ENCODE measurements at places on chromosomes 3 and 15.

- DNase-seq, result no peak
Observed at GRCh38 chr15:62658498-62658897, 384.0 kb upstream of the TPM1 start.

GRCh38 chr3:152172460-152172859 is 96.3 kb upstream of the MBNL1 start:
- DNase-seq, result no peak

- DNase-seq, result no peak
Observed at GRCh38 chr3:103371411-103371810, 936.6 kb downstream of the ZPLD1 start.

- DNase-seq, result no peak
Observed at GRCh38 chr3:14698601-14699244, 23.8 kb downstream of the C3orf20 start.

- no peak for DNase-seq
Observed at GRCh38 chr3:126156468-126156867, 23.9 kb downstream of the ALDH1L1 start.

DNA sequence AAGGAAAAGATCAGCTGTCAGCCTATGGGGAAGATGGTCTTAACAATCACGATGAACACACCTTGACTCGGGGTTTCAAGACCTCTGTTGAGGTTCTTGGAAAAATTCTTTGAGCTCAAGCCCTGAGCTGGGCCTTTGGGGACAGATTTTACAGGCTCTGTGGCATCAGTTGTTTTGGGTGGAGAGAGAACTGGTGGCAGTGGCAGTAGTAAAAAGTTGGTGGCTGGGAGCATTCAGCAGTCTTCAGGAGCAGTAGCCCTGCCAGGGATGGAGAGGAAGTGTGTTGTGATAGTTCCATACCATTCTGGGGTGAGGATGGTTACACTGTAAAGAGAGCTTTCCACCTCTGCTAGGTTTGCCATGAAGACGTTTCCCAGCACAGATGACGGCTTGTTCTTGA is 4.9 kb upstream of the KY start:
- no peak for DNase-seq

- no peak for DNase-seq
Observed at GRCh38 chr3:27726240-27726639, 4.1 kb upstream of the EOMES start.

DNA sequence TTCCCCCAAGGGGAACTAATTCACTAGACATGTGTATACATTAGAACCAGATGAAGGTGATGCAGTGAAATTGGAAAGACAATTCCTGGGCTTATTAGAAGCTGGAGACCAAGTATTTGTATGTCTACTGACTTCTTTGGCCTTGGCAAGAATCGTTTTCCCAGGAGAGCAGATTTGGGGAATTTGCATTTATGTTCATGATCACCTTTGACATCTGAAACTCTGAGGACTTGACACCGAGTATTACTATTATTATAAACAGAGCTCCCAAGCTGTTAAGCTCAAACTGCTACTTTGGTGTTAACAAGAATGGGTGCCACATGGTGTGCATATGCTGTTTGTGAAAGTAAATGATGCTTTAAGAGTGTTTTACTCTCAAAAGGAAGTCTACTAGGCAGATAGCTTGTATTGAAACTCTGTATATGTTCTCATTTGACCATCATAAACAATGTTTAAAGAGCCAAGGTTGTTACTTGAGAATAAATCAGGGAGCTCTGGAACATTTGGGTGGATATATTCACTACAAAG is 519.8 kb upstream of the GOLIM4 start:
- DNase-seq, result no peak

DNA sequence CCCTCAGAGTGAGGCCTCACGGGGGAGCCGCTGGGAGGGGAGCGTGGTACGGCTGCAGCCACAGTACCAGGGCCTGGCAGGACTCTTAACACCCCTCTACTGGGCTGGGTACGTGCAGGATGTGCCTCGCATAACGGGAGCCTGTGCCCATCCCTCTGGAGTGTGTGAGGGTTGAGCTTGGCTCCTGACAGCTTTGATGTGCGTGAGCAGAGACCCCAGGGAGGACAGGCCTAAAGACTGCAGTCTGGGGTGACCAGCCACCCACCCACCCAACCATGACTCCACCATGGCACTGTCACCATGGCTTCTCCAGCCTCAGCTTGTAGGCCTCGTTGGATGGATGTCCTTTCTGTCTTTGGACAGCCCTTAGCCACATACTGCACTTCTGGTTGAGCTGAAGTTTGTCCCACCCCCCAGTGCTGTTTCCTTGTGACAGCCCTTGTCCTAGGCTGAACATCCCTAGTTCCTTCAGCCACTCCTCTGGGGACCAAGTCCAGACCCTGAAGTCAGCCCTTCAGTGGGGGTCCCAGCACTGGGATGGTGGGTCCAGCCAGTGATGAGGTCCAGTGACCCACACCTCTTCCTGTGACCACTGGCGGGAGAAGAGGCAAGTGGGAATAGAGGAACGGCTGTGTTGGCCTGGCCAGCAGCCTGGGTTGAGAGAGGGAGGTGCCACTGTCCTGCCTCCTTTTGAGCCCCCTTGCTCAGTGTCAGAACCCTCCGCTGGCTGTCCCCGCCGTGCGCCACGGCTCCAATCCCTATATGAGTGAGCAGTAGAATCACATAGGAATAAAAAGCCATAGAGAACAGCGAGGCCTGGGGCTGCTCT is 6.1 kb downstream of the GLYCTK start:
- no peak for DNase-seq

GRCh38 chr15:40226736-40227135 is 12.1 kb upstream of the PAK6 start:
- no peak for DNase-seq

DNA sequence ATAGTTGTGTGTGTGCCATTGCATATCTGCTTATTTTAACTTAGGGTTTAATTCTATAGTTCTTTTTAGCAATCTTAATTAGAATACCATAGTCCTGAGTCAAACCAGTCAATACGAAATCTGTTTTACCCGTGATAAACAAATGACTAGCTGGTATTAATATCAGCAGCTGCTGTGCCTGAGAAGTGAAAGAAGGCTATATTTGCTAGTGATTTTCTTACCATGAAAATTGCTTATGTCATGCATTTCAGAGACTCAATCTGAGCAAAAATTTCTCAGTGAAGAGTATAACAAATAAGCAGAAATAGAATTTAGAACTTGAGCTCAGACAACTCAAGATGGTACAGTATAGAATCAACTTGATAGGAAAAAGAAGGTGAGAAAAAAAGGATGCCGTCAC is 820.4 kb downstream of the NAALADL2 start:
- no peak for DNase-seq

DNA sequence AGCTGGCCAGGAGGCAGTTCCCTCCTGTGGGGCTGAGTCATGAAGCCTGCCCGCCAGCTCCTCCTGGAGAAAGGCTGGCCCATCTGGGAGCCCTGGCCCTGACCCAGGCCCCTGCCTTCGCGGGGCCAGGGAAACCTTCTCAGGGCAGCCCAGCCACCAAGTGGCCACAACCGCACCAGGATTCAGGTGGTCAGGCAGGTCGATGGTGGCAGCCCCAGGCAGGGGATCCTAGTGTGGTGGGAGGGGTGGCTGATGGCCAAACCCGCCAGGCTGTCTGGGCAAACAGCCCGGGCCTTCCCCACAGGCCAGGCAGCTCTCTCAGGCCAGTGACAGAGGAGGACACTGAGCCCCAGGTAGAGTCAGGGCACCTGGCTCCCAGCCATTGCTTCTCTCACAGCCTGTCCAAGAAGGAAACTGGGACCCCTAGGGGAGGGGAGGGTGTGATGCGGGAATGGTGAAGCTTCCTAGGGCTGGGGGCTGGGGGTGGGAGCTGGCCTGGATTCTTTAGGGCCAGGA is 1.2 kb downstream of the TWF2 start:
- no peak for DNase-seq

GRCh38 chr3:71052716-71053115 is 530.8 kb downstream of the FOXP1 start:
- DNase-seq, result no peak

DNA sequence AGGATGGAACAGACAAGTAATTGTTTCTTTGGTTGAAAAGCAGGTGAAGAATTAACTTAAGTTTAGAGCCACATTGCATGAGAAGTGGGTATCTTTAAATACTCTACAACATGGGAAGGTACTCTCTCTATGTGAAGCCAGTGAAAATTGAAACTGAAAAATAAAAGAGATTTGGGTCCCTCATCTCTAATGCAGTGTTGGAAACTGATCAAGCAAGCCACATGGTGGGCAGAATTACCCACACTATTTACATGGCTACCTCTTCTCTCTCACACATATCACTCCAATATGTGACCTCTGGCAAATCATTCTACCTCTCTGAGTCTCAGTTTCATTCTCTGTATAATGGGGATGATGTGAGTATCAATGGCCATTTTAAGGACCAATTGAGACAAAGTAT is 339.0 kb downstream of the IL5RA start:
- DNase-seq, result no peak

- peak; percentile 69 for DNase-seq
Observed at GRCh38 chr15:31328428-31328968, 1.9 kb downstream of the KLF13 start.

- no peak for DNase-seq
Observed at GRCh38 chr3:39189959-39190269, 2.5 kb downstream of the XIRP1 start.

Data from stimulated activated CD8-positive, alpha-beta memory T cell treated with anti-CD3 and anti-CD28 coated beads, Interleukin-15, amount 100 ng/mL, for 4 hours (primary cell).